ENCODE measurements at places on chromosomes 1 and 21.

- no peak for DNase-seq
Observed at GRCh38 chr21:45305836-45306235, 18.1 kb upstream of the POFUT2 start.

DNA sequence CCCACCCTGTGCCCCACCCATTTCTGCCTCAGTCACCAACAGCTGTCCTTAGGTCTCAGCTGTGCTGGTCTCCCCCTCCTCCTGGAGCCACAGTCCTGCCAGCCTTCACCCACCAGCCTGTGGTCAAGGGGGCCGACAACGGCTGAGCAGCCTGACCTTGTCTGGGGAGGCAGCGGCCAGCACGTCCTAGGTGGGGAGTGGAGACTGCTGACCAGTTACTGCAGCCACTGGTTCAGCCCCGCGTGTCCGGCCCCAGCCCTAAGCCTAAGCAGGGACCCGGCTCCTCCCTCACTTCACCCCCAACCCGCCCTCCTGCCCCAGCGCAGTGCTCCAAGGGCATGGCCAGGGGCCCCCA lies 79.2 kb downstream of the MORN1 start:
- no peak for DNase-seq

- no peak for DNase-seq
Observed at GRCh38 chr1:160374306-160375110, 7.6 kb downstream of the NHLH1 start.

GRCh38 chr1:151147132-151147503 lies 687 bp upstream of the SEMA6C start:
- DNase-seq: no peak

GRCh38 chr1:18191481-18192155 lies 84.0 kb downstream of the IGSF21 start:
- no peak for DNase-seq

All from SW 1271 (cell line).